ENCODE measurements at places on chromosomes 4 and X. TPM values are rescaled to one million over a fixed set of nuclear protein-coding genes. Genes with fewer than 3 reads are reported as not detected.

GRCh38 chrX:119093991-119094735 lies 21.4 kb downstream of the CT47C1 start:
- H3K4me3 ChIP-seq: no peak overlapping the region
- no peaks in the 10 kb centered on the region for H3K36me3 ChIP-seq

DNA sequence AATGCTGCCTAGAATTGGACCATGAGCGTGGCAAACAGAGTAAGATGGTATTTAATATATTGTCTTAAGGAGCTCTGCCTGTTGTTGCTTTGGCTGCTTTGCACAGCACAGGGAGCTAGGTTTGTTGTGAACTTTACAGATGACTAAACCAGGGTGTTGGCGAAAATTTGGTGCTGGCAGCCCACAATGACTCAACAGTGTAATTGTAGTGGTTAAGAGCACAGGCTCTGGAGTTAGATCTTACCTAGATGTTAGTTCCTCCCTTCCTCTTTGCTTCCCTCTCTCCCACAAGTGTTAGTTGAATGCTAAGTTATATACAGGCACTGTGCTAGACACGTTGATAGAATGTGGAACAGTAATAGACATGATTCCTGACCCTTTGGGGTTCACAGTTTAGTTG lies 128.9 kb upstream of the TRPC5 start:
- no peaks in the 10 kb centered on the region for H3K4me1 ChIP-seq
- no peak overlapping the region for H3K27ac ChIP-seq
- H3K36me3 ChIP-seq: no peaks in the 10 kb centered on the region
- H3K4me3 ChIP-seq: no peak overlapping the region
- no peaks in the 10 kb centered on the region for H3K27me3 ChIP-seq

DNA sequence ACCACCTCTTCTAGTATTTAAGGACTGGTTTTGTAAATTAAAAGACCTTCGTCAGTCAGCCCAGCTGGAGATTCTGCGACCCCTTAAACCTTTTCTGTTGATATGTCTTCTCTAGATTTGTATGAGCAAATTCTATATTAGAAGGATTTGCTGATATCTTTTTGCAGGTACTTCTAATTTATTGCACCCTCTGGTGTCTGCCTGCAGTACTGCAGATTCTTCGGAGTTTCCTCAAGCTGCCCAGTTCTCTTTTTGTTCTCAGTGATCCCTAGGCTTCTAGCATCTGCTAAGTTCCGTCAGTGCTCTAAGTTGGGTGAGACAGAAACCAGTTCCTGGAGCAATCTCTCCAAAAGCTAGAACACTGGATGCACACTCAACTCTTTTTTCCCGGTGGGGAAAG lies 545.2 kb downstream of the C4orf33 start:
- DNase-seq: peak; percentile 42
- H3K4me3 ChIP-seq: no peak overlapping the region
- no peaks in the 10 kb centered on the region for H3K27me3 ChIP-seq
- no peaks in the 10 kb centered on the region for H3K4me1 ChIP-seq
- H3K27ac ChIP-seq: no peak overlapping the region
- no peaks in the 10 kb centered on the region for H3K36me3 ChIP-seq

DNA sequence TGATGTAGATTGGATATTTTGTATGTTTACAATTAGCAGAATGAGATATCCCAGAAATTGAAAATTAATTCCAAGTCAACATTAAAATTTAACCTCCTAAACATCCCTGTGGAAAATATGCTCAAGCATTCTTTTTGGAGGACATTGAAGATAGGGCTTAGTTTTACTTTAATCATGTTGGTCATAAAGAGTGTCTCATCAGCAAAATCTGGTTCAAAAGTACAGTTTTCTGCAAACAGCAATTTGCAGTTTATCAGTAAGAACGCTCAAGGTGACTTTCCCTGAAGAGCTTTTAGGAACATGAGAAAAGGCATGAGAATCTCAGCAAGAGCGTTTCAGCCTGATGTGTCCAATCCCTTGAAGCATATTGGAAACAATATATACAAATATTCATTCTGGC lies 889.8 kb downstream of the CENPC start:
- no peaks in the 10 kb centered on the region for H3K4me1 ChIP-seq
- no peak for DNase-seq
- H3K36me3 ChIP-seq: no peaks in the 10 kb centered on the region
- no peaks in the 10 kb centered on the region for H3K27me3 ChIP-seq
- H3K4me3 ChIP-seq: no peak overlapping the region
- H3K27ac ChIP-seq: no peak overlapping the region

- peaks cover 7% of the 10 kb centered on the region for H3K4me1 ChIP-seq
- no peak for DNase-seq
These were observed 12.1 kb upstream of the PLAC1 start for GRCh38 chrX:134670134-134670924.

DNA sequence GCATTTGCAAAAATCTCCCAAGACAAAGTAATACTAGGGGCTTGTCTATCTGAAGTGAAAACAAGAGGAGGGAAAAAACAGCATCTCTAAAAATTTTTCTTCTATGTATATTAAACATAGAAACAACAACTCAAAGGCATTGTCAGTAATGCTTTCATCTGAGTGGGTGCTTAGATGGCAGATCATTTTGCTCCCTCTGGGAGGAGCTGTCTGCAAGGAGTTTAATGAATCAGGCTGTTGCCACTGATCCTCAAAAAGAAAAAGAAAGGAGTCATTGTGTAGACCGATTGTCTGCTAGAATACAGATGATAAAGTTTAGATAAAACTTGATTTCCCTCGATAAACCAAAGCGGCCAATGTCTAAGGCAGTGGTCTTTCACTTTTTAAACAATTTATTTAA lies 49.7 kb upstream of the KLHL8 start:
- no peak overlapping the region for H3K27ac ChIP-seq
- H3K4me3 ChIP-seq: no peak overlapping the region
- H3K4me1 ChIP-seq: no peaks in the 10 kb centered on the region
- no peaks in the 10 kb centered on the region for H3K36me3 ChIP-seq
- peak; percentile 39 for DNase-seq
- H3K27me3 ChIP-seq: no peaks in the 10 kb centered on the region

- no peak overlapping the region for H3K4me3 ChIP-seq
- no peaks in the 10 kb centered on the region for H3K4me1 ChIP-seq
- no peak overlapping the region for H3K27ac ChIP-seq
- no peaks in the 10 kb centered on the region for H3K36me3 ChIP-seq
- H3K27me3 ChIP-seq: no peaks in the 10 kb centered on the region
- DNase-seq: no peak
These were observed 581.0 kb downstream of the KCNIP4 start for GRCh38 chr4:21367567-21367966.

GRCh38 chrX:118495958-118496762 lies 545 bp downstream of the DOCK11 start:
- H3K36me3 ChIP-seq: no peaks in the 10 kb centered on the region
- DNase-seq: no peak
- H3K4me1 ChIP-seq: 0 out of 2 replicates have a peak, but pooled peaks cover 3% of the 10 kb centered on the region
- no peaks in the 10 kb centered on the region for H3K27me3 ChIP-seq

DNA sequence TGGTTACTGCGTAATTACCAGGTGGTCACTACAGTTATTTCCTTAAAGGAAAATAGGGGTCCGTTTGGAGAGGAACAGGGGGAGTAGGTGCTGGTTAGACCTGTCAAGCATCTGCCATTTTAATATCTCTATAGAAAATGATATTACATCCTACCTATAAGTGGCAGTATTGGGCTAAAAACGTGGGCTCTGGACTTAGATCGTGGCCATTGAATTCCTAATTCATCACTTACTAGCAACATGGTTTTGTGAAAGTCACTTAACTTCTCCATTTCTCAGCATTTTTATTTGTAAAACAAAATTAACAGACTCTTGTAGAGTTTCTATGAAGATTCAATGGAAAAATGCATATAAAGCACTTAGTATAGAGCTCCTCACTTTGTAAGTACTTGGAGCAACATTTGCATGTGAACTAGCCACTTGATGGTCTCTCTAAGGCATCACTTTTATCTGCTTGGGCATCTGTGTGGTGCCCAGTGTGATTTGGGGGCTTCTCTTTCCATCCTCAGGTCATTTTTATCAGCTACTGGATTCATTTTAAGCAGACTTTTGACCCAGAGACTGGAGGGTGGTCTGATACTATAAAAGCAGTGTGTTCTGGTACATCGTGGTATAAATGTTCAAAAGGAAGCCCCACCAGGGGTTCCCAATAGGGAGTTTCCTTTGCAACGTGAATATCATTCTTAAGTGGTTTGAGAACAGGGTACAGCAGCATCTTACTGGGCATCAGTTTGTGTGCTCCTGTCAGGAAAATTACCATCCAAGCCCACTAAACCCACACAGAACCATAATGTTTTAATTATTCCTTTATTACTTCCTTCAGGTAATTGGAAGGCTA lies 42.7 kb upstream of the RASSF6 start:
- no peaks in the 10 kb centered on the region for H3K4me1 ChIP-seq
- no peak overlapping the region for H3K4me3 ChIP-seq
- peak; percentile 21 for DNase-seq
- no peaks in the 10 kb centered on the region for H3K36me3 ChIP-seq
- no peaks in the 10 kb centered on the region for H3K27me3 ChIP-seq
- H3K27ac ChIP-seq: no peak overlapping the region

DNA sequence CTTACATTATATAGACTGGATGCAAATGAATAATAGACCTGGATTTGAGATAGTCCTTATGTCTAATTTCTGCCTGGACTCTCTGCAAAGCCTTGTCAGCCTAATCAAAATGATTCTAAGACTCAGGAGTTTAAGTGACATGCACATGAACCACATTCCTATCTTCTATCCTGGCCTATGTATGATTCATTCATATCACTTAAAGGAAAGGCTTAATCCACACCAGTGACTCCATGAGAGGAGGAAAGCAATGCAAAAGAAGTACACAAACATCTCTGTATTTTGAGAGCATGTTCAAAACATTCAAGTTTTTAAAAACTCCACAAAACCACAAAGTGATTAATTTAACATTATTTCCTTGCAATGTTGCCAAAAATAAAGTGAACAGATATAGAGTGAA lies 14.6 kb downstream of the AMOT start:
- no peaks in the 10 kb centered on the region for H3K36me3 ChIP-seq
- no peaks in the 10 kb centered on the region for H3K27me3 ChIP-seq
- DNase-seq: no peak

DNA sequence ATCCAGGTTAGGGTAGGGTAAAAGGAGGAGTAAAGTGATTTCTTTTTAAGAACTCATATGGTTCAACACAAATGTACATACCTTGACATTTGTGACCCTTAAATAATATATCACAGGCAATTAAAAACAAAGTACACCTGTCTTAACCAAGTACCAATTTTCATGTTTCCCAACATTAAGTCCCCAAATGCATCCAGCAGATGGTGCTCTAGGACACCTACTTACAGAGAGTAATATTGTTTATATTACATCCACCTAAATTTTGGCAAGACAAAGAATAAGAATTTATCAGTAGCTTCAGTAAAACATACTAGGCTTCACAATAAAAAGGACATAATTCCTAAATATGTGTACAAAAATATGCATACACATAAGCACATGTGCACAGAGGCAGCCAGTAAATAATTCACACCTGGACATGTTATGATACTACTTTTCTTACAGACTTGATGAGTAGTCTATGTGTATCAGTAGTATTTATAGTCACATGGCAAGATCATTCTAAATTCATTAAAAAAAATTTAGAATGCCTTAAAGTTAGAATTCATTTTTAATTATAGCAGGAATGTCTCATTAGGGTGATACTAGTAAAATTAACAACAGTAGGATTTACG lies 219.7 kb downstream of the DCLK2 start:
- no peaks in the 10 kb centered on the region for H3K4me1 ChIP-seq
- H3K27me3 ChIP-seq: no peaks in the 10 kb centered on the region
- DNase-seq: peak; percentile 45

DNA sequence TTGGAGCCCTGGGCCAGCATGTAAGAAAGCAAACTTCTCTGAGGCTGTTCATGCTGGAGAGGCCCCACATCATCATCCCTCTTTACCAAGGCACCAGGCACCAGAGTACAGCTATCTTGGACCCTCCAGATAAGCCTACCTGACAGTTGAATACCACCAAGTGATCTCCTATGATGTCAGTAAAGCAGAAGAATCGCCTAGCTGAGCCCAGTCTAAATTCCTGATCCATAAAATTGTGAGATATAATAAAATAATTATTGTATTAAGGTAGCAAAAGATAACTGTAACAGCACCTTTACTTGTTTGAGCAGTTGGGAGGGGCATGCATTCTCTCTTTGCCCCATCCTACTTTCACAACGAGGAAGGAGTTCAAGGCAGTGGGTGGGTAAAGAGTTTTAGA lies 2.9 kb upstream of the UCP1 start:
- no peaks in the 10 kb centered on the region for H3K27me3 ChIP-seq
- H3K4me1 ChIP-seq: no peaks in the 10 kb centered on the region
- no peak overlapping the region for H3K27ac ChIP-seq
- H3K36me3 ChIP-seq: no peaks in the 10 kb centered on the region
- no peak overlapping the region for H3K4me3 ChIP-seq

DNA sequence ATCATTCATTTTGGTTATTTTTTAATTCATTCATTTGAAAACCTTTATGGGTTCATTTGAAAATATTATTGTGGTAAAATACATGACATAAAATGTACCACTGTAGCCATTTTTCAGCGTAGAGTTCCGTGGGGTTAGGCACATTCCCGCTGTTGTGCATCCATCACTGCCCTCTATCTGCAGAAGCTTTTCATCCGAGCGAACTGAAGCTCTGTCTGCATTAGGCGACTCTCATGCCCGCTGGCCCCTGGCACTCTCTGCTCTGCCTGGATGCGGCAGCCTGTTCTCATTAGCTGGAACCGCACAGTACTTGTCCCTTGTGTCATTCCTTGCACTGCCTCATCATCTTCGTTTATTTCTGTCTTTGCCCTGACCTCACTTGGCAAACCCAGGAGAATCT lies 17.5 kb downstream of the CFAP99 start:
- no peaks in the 10 kb centered on the region for H3K36me3 ChIP-seq
- peaks cover under 1% of the 10 kb centered on the region for H3K4me1 ChIP-seq
- DNase-seq: no peak
- H3K4me3 ChIP-seq: no peak overlapping the region
- H3K27ac ChIP-seq: no peak overlapping the region
- no peaks in the 10 kb centered on the region for H3K27me3 ChIP-seq

GRCh38 chr4:1975391-1975801 lies 33.4 kb downstream of the NELFA start:
- no peaks in the 10 kb centered on the region for H3K27me3 ChIP-seq
- no peaks in the 10 kb centered on the region for H3K4me1 ChIP-seq
- H3K4me3 ChIP-seq: no peak overlapping the region
- DNase-seq: no peak
- peaks cover 40% of the 10 kb centered on the region for H3K36me3 ChIP-seq

TEX11 gene
- total RNA-seq: 0.10 TPM

ARL9 gene
- not detected for total RNA-seq

RHOXF1 gene
- 0.52 TPM for total RNA-seq

CFP gene
- total RNA-seq: 1.3 TPM
